ENCODE measurements at places on chromosomes 1 and 21.

- no peak for DNase-seq
These were observed 4.2 kb upstream of the GJB5 start for GRCh38 chr1:34750610-34751009.

DNA sequence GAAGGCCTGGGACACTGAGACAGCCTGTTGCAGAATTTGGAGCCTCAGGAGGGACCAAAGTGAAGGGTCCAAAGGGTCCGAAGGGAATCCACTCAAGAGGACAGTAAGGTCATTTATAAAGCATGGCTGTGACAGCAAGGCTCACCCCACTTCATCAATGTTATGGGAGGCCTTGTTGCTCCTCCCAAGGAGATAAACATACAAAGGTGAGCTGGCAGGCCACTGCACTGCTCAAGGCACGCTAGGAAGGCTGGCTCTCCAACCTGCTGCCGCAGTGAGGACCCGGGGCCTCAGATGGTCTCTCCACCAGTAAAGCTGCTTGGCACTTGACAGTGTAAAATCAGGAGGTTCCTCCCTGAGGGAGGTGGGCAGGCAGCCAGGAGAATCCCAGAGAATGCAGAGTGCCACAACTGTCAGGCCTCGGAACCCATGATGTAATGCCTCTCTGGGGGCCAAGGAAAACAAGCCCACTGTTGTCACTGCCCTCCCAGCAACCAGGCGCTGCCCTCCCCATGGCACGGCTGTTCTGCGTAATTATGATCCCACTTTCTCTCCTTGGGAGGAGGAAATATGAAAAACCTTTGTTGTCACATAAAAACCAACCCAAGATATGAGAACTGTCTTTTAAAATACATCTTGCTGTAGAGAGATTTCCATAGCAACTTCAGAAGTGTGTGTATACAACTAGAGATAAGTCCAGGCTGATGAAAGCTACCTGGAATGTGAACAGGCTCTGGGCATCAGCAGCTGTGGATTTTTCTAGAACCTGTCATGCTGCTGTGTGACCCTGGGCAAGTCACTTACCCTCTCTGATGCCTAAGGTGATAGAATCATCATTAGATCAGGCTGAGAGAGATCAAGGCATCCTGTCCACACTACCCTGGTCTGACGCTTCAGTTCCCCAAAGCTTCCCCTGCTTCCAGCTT lies 102.5 kb downstream of the KCNN3 start:
- no peak for DNase-seq

DNA sequence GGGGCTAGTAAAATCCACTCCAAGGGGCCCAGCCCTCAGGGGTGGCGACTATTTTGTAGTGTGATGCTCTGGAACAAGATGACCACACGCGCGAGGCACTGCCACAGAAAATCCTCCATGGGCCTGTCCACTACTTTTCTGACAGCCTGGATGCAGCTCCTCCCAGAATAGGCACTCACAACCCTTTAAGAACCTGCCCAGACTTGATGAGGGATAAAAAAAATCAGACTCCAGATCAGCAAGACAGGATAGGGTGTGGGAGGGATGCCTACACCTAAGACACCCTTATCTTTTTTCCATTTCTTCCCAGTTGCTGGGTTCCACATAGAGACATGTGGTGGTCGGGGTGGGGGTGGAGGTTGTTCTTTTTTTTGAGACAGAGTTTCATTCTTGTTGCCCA lies 33.5 kb downstream of the PCAT6 start:
- no peak for DNase-seq

GRCh38 chr1:33241866-33242265 lies 14.4 kb upstream of the ZNF362 start:
- DNase-seq = no peak

GRCh38 chr1:26771643-26772321 lies 16.0 kb upstream of the PIGV start:
- DNase-seq = no peak

- DNase-seq = no peak
These were observed 98.8 kb downstream of the SDCCAG8 start for GRCh38 chr1:243354511-243355153.

DNA sequence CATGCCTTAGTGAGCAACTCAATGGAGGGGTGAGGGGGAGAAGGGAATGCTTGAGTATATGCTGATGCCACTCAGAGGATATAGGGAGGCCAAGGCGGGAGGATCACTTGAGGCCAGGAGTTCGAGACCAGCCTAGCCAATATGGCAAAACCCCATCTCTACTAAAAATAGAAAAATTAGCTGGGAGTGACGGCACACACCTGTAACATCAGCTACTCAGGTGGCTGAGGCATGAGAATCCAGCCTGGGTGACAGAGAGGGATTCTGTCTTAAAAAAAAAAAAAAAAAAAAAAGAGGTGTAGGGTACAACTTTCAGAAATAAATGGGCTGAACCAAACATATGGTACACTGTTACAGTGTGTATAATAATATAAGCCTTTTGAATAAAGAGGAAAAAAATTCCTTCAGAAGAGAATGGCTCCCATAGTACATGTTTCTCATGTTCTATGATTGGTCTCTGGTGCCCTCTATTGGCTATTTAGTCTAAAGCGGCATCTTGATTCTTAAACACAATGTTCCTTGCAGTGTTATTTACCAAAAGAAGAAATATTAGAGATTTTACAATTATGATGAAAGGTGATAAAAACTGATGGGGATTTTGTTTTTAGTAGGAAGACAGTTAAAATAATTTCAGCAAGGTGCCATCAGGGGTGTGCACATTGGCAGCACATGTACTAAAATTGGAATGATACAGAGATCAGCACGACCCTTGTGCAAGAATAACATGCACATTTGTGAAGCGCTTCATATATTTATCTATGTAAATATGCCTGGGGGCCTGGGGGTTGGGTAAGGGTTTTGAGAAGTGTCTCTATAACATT lies 109.8 kb downstream of the PATJ start:
- DNase-seq = peak; percentile 51

- DNase-seq = no peak
These were observed 39.0 kb downstream of the NEXN start for GRCh38 chr1:77927414-77927813.

- DNase-seq = no peak
These were observed 85.4 kb downstream of the CEP350 start for GRCh38 chr1:180040034-180040433.

GRCh38 chr1:6294080-6294889 lies 33.4 kb upstream of the GPR153 start:
- DNase-seq = no peak

- peak; percentile 80 for DNase-seq
These were observed 47.4 kb upstream of the LBR start for GRCh38 chr1:225474986-225475820.

GRCh38 chr21:16620786-16621320 lies 891.1 kb downstream of the USP25 start:
- no peak for DNase-seq

- DNase-seq = no peak
These were observed 59.7 kb downstream of the TNR start for GRCh38 chr1:175683491-175684298.

GRCh38 chr21:41283211-41283818 lies 33.3 kb upstream of the FAM3B start:
- DNase-seq = peak; percentile 55

DNA sequence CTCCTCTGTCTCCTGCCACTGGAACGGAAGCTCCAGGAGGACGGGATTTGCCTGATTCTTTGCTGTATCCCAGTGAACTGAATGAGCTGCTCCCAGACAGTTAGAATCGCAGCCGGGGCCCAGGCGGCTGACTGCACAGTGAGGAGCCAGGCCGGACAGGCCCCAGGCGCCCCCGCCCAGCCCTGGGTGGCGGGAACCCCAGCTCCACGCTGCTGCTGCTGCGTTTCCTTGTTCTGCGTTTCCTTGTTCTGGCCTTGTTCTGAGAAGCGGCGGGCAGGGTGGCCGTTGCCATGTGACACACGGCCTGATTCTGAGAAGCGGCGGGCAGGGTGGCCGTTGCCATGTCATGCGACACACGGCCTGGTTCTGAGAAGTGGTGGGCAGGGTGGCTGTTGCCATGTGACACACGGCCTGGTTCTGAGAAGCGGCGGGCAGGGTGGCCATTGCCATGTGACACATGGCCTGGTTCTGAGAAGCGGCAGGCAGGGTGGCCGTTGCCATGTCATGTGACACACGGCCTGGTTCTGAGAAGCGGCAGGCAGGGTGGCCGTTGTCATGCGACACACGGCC lies 56.2 kb downstream of the SLC37A1 start:
- no peak for DNase-seq

DNA sequence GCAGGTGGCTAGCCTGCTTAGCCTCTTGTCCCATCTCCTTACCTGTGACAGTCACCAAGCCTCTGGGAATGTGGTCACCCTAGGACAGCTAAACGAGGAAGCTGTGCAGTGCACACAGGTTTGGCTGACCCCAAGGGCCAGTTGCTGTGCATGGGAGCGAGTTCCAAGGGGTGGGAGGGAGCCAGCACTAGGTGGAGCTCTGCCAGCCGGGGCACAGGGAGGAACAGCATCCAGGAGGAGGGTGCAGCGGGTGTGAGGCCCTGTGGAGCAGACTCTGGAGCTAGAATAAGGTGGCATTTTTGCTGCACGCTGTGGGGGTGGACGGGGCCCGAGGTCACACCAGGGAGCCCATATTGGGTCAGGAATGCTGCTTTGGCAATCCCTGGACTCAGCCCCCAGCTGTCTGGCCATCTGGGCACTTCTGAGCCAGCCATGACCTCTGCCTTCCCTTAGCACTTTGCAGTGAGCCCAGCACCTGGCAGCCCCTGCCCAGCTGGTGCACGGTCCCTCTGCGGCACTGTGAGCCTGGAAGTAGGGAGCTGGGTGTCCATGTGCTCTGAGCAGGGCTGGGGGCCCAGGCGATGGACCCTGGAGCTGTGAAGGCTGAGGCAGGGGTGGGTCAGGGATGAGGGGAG lies 8.7 kb downstream of the PDXK start:
- DNase-seq = no peak

- DNase-seq = peak; percentile 23
These were observed 560 bp downstream of the PLEKHM2 start for GRCh38 chr1:15684468-15685291.

DNA sequence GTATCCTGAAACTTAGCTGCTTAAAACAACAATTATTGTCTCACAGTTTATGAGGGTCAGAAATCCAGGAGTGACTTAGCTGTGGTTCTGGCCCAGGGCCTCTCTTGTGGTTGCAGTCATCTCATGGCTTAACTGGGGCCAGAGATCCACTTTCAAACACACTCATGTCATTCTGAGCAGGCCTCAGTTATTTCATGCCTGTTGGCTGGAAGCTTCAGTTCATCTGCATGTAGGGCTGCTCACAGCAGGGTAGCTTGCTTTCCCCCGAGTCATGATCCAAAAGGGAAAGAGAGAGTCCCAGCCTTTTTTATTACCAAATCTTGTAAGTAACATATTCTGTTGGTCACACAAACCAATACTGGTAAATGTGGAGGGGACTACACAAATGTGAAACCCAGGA lies 96.6 kb upstream of the B3GALT2 start:
- DNase-seq = no peak

DNA sequence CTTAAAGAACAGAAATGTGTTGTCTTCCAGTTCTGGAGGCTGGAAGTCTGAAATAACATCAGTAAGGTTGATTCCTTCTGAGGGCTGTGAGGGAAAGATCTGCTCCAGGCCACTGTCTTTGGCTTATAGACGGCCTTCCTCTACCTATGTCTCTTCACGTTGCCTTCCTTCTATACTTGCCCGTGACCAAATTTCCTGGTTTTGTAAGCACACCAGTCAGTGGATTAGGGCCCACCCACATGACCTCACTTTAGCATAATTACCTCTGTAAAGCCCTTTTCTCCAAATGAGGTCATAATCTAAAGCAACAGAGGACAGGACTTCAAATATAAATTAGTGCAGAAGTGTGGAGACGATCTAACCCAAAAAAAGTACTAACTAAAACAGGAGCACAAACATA lies 231.6 kb downstream of the NRIP1 start:
- no peak for DNase-seq

- DNase-seq = no peak
These were observed 52.5 kb downstream of the ZNF684 start for GRCh38 chr1:40583980-40584379.

DNA sequence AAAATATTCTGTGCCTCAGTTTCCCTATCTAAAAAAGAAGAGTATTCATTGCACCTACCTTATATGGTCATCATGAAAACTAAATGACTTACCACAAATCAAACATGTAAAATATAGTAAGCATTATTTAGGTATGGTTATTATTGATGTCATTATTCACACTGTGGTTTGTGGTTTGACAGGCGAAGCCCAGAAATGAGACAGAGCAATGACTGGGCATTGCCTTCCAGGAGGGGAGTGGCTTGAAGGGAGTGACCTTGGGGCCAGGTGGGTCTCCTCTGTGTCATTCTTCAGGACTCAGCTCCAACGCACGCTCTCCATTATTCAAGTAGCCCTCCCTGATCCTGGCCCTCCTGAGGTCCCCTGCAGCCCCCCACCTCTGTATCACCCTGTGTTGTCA lies 133.7 kb downstream of the DMRTA2 start:
- no peak for DNase-seq

- no peak for DNase-seq
These were observed at the start of gene IFI44L for GRCh38 chr1:78619803-78620579. Gene IFI44L (plus strand): TSS chr1:78620448. CDS start chr1:78627916, 7,468 bp downstream.

GRCh38 chr1:95304803-95305202 lies 70.8 kb downstream of the RWDD3 start:
- DNase-seq = no peak

GRCh38 chr1:61097722-61098121 lies 15.4 kb downstream of the NFIA start:
- no peak for DNase-seq

DNA sequence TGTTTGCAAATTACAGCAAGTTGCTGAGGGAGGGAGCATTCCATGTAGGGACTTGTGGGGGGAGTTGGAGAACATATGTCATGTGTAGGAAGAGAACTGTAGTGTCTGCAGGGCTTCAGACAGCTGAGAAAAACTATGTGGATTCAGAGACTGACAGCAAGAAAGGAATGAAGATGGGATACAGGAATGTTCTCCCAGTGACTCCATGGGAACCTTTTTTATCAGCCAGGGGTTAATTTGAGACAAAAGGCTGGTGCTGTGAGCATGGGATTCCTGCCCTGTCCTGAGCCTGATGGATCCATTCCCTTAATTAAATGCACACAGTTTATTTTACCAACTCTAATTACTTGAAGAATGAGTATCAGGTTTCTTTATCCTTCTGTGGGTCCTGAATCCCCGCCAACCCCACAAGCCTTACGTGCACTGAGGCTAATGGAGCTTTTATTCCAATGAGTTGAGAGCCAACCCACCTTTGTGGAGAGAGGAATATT lies 26.5 kb upstream of the PLXNA2 start:
- no peak for DNase-seq

DNA sequence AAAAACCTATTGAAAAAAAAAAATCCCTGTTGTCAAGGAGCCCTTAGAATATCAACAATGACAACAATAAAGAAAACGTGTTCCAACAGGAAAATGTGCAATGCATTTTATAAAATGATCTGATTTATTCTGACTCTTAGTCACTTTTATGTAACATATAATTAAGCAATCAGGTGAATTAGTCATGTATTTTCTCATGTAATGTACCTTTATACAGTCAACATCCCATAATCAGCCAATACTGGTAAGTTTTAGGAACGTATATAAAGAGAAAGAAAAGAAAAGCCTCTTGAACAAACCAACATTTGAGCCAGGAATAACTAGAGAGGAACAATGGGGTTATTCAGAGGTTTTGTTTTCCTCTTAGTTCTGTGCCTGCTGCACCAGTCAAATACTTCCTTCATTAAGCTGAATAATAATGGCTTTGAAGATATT lies at the start of gene CLCA4:
Gene CLCA4, plus strand, starts transcription at position 292 of the 435 bp plus-strand sequence. Its CDS starts 42 bp downstream, at position 334.
- no peak for DNase-seq

Measured in neuronal stem cell (in vitro differentiated cells).